ENCODE measurements at places on chromosomes 2 and 18.

GRCh38 chr18:13527256-13527655, 199.1 kb downstream of the FAM210A start:
- DNase-seq = no peak

GRCh38 chr2:146481629-146482028, 1363.2 kb upstream of the ACVR2A start:
- DNase-seq = no peak

- DNase-seq = no peak
Observed at GRCh38 chr2:26327291-26328272, 18.4 kb upstream of the SELENOI start.

GRCh38 chr2:112958428-112959108, 19.2 kb upstream of the IL36G start:
- no peak for DNase-seq

DNA sequence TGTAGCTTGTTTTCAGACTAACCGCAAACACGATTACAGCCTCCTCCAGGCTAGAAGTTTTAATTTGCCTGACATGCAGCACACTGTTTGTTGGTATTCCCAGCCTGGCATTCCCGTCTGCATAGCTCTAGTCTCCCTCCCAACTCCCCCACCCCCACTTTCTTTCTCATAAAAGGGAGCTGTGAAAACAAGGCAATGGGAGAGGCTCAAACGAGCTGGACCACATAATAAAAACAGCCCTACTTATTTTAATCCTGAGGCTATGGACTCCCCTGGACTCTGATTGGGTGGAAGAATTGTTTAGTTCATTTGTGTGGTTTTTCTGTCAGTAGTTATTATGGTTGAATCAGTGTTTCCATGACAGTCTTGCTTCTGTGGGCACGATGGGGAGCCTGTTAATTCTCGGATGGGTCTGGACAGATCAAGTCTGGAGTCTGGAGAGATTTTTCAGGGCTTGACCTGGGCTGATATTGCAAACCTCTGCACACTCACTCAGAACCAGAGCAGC, 1.2 kb downstream of the STON1 start:
- no peak for DNase-seq

GRCh38 chr2:63680455-63680854, 91.7 kb downstream of the MDH1 start:
- DNase-seq = no peak

- DNase-seq = no peak
Observed at GRCh38 chr2:96953611-96953978, 32.8 kb downstream of the FAM178B start.

- no peak for DNase-seq
Observed at GRCh38 chr18:50203801-50204604, 9.1 kb upstream of the MYO5B start.

DNA sequence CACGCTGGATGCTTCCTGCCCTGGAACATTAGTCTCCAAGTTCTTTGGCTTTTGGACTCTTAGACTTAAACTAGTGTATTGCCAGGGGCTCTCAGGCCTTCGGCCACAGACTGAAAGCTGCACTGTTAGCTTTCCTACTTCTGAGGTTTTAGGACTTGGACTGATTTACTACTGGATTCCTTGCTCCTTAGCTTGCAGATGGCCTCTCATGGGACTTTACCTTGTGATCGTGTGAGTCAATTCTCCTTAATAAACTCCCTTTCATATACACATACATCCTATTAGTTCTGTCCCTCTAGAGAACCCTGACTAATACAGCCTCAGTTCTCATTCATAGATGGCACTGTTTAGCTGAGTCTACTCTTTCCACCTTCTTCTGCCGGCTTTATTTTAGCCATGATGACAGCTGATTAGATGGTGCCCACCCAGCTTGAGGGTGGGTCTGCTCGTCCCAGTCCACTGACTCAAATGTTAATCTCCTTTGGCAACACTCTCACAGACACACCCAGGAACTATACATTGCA, 389.1 kb downstream of the NYAP2 start:
- no peak for DNase-seq

- DNase-seq = no peak
Observed at GRCh38 chr2:167715932-167716331, 531.5 kb downstream of the STK39 start.

DNA sequence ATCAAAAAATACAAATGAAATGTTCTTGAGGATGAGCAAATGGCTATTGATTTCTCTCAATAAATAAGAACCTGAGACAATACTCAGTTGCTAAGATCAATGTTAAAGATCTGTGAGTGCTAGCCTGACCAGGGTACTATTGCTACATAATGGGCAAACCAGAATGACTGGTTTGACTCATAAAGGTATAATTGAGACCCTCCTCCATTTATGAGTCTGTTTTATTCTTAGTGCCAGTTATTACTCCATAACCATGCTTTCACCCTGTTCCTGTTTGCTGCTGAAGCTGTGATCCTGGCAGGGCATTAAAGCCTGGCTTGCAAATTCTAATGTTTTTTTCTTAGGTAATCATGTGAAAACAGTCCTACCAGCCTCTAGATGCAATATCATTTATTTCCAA, 56.6 kb upstream of the PPM1B start:
- no peak for DNase-seq

DNA sequence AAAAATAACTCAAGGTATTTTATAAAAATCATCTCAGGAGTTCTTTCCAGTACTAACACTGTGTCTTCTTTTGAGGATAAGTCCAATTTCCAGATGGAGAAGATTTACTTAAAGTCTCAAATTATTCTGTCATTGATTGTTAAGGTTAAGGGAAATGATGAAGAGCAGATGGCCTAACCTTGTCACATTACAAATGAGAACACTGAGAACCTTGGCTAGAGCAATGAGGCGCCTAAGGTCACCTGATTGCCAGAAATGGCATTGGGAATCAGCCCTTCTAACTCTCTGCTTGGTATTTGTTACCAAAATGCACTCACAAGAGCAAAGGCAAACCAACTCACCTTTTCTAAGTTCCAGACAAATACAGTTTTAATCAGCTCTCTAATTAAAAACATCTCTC, 835.1 kb downstream of the RNF144A start:
- DNase-seq = no peak

- no peak for DNase-seq
Observed at GRCh38 chr2:241629762-241630435, 7.1 kb downstream of the THAP4 start.

DNA sequence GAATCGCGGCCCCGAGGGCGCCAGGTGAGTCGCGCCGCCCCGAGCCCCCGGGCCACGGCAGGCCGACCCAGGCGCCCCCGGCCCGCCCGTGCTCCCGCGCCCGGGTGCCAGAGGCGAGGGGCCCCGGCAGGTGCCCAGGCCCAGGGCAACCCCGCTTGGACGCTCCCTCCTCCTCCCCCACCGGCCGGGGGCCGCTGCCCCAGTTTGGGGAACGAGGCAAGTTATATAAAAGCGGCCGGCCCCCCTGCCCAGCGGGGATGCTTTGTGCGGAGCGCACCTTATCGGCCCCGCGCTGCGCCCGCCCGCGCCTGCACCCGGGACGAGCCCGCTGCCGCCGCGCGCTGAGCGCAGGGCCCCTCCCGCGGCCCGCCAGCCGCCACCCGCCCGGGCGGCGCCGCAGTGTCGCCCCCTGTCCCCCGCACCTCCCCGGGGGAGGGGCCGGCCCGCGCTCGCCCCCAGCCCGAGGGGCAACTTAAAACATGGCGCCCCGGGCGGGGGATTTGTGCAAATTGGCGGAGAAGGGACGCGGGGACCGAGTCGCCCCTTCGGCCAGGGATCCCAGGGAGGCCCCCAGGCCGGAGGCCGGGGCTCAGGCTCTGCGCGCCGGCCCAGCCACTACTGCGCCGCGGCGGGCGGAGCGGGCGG, 639 bp downstream of the EPB41L3 start:
- DNase-seq = no peak

DNA sequence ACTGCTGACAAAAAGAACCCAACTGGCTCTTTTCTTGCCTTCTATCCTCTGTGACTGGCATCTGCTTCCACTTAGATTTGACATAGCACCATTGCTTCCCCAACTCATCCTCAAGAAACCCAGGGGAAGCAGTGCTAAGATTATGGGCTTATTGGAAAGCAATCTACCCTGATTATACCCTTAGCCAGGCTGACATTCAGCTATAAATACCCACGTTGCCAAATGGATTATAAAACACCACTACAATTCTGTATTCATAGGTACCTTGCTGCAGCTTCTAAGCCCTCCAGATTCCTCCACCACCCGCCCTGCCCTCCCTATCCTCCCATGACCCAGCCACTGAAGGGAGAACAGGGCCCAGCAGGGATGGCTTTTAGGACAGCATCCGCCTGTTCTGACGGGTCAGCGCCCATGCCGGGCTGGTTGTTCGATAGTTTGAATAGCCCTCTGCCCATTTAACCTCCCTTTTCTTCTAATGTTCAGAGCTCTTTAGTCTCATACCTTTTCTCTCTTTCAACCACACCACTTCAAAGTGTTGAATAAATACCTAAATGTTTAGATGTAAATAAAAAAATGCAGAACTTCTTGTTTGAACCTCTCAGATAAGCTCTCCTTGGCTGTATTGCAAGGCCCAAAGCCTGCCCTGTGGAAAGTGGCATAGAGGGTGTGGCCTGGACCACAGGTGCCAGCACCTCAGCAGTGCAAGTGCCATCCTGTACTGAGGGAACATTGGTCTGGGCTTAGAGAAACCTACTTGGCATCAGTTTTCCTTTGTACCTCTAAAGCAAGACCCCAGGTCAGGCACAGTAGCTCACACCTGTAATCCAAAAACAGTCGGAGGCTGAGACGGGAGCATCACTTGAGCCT, 86.6 kb upstream of the RGPD5 start:
- DNase-seq = no peak

- no peak for DNase-seq
Observed at GRCh38 chr18:23194997-23195957, 60.0 kb downstream of the CABLES1 start.

DNA sequence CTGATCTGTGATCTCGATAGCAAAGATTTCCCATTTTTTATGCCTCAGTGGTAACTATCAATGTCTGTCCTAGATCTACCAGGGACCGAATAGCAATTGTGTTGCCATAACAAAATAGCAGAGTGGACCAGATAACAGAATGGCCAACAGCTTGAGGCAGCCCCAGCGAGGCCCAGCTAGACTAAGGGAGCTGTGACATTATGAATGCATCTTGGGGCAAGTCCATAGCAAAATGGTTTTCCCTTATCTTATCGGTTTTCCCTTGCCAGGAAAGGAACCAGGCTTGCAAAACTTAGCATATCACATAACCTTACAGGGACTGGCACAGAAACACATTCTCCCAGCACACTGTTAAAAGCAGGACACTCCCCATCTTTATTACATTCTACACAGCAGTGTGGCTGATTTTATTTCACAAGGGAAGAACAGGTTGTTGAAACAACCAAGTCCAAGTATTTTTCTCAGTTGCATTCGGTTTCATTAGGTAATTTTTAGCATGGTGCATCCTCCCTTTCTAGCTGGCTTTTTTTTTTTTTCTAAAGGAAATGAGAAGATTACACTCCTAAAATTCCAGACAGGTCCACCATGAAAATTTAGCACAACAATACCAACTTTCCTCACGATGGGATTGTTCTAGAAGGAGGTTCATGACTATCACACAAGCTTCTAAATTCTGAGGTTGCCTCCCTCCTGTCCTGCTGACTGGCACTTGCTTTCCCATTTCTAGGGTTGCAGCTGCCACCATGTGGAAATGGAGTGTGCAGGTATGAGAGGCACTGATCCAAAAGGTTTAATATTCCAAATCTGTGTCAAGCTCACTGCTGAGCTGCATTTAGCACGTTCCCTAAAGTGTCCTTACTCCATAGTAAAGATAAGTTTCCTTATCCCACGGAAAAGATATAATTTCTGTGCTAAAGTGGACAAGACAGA, 97.0 kb upstream of the SLC35G4 start:
- no peak for DNase-seq

DNA sequence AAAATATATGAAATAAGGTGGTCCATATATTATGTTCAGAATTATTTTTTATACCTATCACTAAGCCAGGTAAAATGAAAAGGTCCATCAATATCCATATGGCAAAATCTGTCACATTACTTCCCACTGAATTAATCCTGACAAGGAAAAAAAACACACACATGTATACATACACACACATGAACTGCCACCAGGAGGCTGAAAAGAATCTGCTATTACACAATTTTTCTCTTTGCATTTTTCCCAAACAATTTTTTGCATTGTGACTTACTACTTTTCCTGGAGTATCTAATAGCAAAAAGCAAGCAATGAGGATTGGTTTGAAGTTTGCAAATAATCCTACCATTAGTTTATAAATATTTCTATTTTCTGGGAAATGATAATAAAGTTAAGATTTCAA, 128.2 kb upstream of the CD226 start:
- no peak for DNase-seq

GRCh38 chr2:205682239-205682970, at the start of gene NRP2:
Gene NRP2, plus strand, starts transcription at chr2:205682501. Its CDS starts 790 bp downstream, at chr2:205683291.
- peak; percentile 35 for DNase-seq

GRCh38 chr2:862731-863466, 87.8 kb upstream of the SNTG2 start:
- no peak for DNase-seq

- no peak for DNase-seq
Observed at GRCh38 chr2:128457006-128457604, 138.4 kb upstream of the HS6ST1 start.

GRCh38 chr2:88038263-88039105, 17.1 kb downstream of the KRCC1 start:
- DNase-seq = no peak

DNA sequence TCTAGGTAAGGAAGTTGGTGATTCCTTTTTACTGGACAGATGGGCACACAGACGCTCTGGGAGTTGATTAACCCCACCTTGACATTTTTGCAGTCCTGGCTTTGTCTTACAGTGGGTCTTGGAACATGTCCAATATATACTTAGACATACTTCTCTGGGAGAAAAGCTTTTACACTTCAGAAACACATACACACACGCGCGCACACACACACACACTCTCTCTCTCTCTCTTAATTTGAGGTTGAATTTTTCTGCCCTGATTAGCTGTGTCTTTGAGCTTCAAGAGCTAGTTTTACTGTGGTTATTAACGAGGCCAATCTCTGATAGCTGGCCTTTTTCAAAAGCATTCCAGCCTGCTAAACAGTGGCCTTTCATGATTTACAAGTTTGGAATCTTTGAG, 215.0 kb downstream of the MYCN start:
- DNase-seq = no peak

GRCh38 chr2:192513575-192513974, 318.8 kb upstream of the TMEFF2 start:
- no peak for DNase-seq

DNA sequence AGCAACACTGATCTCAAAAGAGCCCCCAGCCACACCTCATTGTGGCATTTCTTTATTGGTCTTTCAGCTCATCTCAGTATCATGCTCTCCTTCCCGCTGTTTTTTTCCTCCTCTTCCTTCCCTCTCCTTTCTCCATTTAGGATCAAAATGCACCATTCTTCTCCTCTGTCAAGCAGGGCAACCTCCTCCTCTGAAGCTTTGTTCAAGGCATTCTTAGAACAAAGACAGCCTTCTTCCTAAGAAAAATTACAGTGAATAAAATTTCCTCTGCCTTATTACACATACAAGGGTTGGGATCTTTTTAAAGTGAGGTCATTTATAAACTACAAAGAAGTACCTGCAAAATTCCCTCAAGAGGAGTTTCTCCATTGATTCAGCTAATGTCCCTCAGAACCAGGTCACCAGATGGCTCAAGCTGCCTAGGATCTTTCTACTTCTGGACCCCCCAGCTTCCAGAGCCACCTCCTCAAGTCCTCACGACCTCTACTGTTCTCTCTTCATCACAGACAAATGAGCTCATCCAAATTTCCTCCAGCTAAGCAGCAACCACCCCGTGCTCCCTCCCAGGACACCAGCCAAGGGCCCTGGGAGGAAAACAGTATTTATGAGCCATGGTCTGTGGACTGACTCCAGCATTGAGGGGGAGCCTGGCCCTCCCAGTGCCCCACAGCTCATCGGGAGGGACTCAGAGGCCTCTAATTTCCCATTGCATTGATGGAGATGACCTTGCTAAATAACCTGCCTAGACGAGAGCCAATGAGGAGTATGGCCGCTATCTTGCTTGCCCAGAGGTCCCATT, 18.0 kb downstream of the SFXN5 start:
- no peak for DNase-seq

Measured in stimulated activated CD4-positive, alpha-beta T cell treated with anti-CD3 and anti-CD28 coated beads, Interleukin-1b, Interleukin-23, amount 100 ng/mL, for 24 hours (primary cell).